ENCODE measurements at places on chromosomes 11 and 22.

- no peak for DNase-seq
Observed at GRCh38 chr11:131614631-131615030, 244.2 kb downstream of the NTM start.

DNA sequence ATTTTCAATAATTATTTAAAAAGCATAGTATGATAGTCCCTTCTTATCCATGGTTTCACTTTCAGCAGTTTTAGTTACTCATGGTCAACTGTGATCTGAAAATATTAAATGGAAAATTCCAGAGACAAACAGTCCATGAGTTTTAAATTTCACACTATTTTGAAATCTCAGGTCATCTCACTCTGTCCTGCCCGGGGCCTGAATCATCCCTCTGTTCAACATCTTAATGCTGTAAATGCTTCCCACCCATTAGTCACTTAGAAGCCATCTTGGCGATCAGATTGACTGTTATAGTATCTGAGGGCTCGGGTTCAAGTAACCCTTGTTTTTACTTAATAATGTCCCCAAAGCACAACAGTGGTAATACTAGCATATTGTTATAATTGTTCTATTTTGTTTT, 1509.3 kb downstream of the FAM181B start:
- DNase-seq = no peak

DNA sequence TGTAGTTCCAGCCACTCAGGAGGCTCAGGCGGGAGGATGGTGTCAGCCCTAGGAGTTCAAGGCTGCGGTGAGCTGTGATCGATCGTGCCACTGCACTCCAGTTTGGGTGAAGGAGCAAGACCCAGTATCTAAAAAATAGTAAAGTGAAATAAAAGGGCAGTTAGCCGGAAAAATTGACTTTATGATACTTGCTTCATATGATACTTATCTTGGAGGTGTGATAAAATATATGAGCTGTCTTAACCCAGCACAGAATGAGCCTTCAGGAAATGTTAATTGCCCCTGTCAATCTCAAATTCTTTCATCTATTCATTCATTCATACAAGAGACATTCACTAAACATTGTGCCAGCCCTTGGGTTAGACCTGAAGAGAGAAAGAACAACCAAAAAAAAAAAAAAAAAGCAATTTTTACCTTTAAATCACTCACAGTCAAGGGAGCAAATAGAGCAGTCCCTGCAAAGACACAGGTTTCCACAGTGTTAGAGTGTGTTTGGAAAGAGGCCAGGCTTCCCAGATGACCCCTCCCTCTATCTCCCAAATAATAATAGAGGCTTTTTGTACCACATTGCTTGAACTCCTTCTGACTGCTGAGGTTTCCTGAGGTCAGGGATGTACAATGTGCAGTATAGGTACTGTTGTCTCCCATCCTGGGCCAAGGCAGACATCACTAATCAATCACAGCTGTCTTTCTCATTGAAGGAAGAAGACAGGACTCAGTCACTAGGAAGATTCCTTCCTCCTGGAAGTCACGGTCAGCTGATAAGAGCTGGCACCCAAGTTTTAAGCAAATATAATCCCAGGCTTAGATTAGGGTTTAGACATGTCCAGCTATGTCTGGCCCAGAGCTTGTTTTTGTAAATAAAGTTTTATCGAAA, 454.6 kb downstream of the MIAT start:
- no peak for DNase-seq

DNA sequence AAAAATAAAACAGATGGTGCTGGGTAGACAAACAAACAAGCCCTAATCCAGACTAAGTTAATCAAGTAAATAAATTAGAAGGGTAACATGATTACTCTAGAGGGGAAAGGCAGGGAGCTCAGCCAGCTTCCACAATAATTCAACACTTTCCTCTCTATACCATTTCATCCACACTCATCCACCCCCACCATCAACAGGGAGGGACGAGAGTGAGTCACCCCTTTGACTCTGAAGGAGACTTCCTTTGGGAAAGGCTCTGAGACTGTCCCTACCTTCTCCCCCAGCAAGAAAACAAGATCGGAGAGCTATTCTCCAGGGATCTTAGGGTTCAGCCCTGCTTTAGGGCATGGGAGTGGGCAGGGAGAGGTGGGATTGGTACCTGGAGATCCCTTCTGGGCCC, 33.1 kb downstream of the TRIM66 start:
- no peak for DNase-seq

GRCh38 chr11:97890466-97890865, 1130.3 kb upstream of the CNTN5 start:
- DNase-seq = no peak

GRCh38 chr11:126392633-126393013, 37.1 kb downstream of the ST3GAL4 start:
- DNase-seq = no peak

GRCh38 chr11:57403802-57404147, 13.3 kb upstream of the PRG2 start:
- no peak for DNase-seq

GRCh38 chr22:17870407-17870806, 96.1 kb upstream of the BID start:
- DNase-seq = no peak

GRCh38 chr11:1487851-1488574, 1.4 kb upstream of the MOB2 start:
- DNase-seq = no peak

All from NCI-H1048 (cell line).